ENCODE measurements at places on chromosomes 1 and 21.

- no peak for DNase-seq
These were observed 8.0 kb downstream of the MECR start for GRCh38 chr1:29222686-29223085.

DNA sequence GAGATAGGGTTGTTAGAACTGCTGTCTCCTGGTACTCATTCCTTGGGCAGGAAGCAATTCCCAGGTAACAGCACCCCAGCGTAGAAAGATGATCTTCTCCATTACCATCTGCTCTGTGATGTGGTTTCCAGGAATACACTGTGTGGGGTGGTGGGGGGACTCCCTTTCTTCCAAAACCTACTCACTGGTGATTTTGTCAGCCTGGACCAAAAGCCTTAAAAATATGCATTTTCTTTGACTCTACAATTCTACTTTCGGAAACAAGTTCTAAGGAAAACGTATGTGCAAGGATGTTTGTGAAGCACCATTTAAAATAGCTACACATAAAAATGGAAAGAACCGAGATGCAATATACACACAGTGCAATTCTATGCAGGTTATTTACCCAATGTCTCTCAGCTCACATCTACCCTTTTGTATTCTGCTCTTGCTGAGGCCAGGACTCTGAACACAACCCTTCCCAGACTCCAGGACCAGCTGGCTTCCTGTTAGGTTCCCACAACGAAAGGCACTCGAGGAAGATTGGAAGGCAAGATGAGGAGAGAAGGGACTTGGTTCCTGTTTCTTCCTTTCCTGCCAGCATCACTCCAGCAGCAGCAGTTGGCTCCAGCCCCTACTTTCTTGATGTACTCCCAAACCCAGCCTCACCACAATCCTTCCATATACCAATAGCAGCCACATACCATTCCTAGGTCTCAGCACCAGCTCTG lies 33.0 kb upstream of the GJB5 start:
- DNase-seq: no peak

DNA sequence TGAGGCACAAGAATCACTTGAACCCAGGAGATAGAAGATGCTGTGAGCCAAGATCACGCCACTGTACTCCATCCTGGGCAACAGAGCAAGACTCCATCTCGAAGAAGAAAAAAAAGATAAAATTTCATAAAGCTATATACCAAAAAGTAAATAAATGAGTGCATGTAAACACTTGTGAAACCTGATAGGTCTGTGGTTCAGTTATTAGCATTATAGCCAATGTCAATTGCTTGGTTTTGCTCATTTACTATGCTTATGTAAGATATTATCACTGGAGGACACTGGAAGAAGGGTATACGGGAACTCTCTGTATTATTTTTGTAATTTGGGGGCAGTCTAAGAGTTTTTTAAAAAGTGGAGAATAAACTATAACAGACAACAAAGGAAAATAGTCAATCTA lies 17.7 kb upstream of the TAL1 start:
- DNase-seq: no peak

DNA sequence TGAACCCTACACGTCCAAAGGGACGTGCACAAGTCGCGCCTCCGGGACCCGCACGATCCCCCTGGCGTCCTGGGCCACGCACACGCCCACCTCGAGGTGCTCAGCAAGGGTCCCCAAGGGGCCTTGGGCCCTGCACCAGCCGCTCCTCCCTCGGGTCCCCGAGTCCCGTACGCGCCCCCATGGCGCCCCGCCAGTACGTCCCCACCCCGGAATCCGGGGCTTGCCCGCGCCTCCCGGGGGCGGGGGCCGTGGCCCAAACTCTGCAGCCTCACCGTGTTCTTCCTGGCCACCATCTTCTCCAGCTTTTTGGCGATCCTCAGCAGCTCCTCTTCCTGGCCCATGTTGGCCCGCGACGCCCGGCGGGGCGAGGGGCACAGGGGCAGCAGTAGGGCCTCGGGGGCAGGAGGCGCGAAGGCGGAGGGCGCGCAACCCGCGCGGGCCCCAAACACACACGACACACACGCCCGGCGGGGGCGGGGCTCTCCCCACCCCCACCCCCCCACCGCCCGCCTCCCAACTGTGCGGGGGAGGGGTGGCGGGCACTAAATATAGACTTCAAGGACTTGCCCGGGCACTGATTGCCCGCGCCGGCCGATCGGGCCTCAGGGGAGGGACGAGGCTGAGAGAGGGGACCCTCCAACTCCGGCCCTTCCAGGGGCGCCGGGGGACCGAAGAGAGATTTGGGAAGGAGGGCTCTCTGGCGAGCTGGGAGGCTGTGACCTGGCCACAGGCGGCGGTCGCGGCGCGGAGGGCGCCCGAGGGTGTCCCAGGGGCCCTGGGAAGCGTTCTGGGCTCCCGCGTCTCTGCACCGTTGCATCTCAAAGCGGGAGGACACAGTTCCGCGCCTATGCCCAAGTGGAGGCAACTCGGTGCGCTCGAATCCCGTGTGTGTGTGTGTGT lies at the start of gene TCEA3:
TSS of gene TCEA3 (minus strand) at position 456 of the 900 bp plus-strand sequence. CDS start at position 341, 115 bp downstream.
- peak; percentile 6 for DNase-seq

GRCh38 chr1:37480125-37480466 lies 5.7 kb downstream of the ZC3H12A start:
- no peak for DNase-seq

- no peak for DNase-seq
These were observed 14.7 kb downstream of the MTHFR start for GRCh38 chr1:11790880-11791715.

- DNase-seq: no peak
These were observed 2.7 kb upstream of the ARTN start for GRCh38 chr1:43930949-43931275.
